ENCODE measurements at places on chromosomes 3 and 15. TPM values are rescaled to one million over a fixed set of nuclear protein-coding genes. Genes with fewer than 3 reads are reported as not detected.

RASGRF1 gene
- not detected for total RNA-seq

MORC1 gene
- not detected for total RNA-seq

FAM81A gene
- total RNA-seq, result 0.92 TPM

KNL1 gene
- total RNA-seq, result 25.2 TPM

TNFSF10 gene
- total RNA-seq, result 0.12 TPM

GRK7 gene
- total RNA-seq, result not detected

LTK gene
- total RNA-seq, result 0.02 TPM

SLC2A2 gene
- total RNA-seq, result not detected

GOLGA6A gene
- total RNA-seq, result not detected

CHRM5 gene
- not detected for total RNA-seq

AADACL2 gene
- total RNA-seq, result not detected

CCR5 gene
- 0.12 TPM for total RNA-seq

ADAMTS9 gene
- 7.6 TPM for total RNA-seq

ENTPD3 gene
- total RNA-seq, result not detected

GUCA1C gene
- total RNA-seq, result not detected

ACSBG1 gene
- total RNA-seq, result not detected

CHRNA3 gene
- total RNA-seq, result not detected

TRIM42 gene
- not detected for total RNA-seq

A4GNT gene
- total RNA-seq, result not detected

SERP1 gene
- total RNA-seq, result 167 TPM

PLCH1 gene
- total RNA-seq, result 0.81 TPM

TAGLN3 gene
- total RNA-seq, result not detected

LSMEM2 gene
- not detected for total RNA-seq
